Dorsolateral prefrontal cortex (tissue), 122 donors: ENCODE measurements at places on chromosomes 2 and 18.

DNA sequence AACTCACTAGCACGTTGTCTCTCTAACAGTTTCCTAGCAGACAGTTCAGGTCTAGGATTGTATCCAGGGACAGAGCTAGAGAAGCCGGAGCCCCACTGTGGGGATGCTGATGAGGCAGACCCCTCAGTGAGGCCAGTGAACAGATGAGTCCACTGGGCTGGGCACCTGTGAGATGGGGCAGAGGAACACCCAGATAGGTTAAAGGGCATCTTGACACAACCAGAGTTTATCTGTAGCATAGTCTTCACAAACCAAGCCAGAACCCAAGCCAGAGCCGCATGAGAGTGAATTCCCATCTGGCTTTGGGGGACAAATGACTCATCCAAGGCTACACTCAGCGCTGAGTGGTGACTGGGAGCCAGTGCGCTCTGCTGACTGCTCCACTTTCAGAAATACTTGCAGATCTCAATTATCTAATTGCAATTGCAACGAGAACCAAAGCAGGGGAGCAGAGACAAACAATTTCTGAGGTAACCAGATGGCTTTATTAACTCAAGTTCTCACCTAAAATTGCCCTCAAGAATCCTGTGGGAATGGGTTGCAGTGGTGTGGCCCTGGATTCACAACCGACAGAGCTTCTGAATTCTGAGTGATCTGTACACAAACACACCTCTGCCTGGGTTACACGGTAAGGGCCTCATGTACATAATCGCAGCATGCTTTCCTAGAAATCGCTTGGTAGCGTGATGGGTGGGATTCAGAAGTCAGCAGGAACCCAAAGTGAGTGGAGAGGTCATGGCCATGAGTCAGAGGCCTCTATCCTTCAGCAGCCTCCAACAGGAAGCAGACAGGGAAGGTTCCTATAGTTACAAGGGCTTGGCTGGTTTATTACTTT, 48.7 kb upstream of the MSH2 start:
- DNase-seq, result no peak

DNA sequence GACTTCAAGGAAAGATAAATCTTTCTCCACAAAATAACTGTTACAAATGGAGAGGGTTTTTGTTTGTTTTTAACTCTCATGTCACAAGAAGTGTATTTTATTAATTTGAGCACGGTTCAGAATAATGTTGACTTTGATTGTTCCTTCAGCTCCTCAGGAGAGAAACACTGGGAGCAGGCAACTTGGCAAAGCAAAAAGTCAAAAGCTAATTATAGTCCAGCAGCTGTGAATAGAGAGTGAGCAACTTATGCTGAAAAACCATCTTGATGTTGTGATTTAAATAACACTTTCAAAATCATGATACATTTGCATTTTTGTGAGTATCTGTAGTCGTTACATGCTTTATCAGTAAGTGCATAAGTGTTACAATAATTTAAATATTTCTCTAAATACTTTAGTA, 37.5 kb upstream of the TTN start:
- DNase-seq, result no peak

DNA sequence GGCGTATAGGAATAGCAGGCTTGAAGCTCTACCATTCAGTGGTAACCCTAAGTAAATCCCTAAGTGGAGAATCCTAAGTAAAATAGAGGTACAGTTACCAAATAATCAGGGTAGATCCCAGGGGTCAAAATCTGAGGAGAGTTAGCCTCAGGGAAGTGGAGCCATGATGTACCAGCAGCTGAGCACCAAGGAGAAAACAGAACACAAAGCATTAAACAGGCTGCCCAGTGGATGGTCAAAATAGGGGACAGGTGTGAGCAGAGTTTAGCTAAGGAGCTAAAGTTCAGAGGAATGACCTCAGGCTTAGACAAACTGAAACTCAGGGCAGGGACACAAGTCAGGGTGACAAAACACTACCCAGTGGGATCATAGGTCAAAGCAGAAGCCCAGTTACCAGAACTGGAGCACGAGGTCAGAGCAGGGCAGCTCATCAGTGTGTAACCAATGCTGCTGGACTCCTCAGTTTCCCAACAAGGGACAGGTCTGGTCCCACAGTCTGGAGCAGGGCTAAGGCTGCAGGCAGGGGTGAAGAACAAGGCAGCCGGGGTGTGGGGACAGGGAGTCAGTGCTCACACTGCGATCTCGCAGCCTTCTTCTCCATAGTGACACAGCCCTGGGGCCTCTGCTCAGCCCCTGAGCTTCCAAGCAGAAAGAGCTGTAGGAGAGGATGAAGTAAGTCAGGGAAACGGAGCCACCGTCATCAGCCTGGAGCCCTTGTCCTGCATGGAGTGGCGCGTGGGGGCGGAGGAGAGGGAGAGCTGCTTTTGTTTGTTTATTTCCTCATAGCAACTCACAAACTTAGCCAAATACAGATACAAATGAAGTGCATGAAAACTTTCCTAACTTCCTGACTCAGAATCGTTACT, 264.0 kb downstream of the MREG start:
- DNase-seq, result no peak

GRCh38 chr18:13477147-13477683, 249.1 kb downstream of the FAM210A start:
- DNase-seq, result no peak
